Fibroblast of skin of scalp (primary cell): ENCODE measurements at places on chromosomes 4 and X.
A peak's percentile ranks its signal among the peaks of the same experiment; 100 is the strongest.

DNA sequence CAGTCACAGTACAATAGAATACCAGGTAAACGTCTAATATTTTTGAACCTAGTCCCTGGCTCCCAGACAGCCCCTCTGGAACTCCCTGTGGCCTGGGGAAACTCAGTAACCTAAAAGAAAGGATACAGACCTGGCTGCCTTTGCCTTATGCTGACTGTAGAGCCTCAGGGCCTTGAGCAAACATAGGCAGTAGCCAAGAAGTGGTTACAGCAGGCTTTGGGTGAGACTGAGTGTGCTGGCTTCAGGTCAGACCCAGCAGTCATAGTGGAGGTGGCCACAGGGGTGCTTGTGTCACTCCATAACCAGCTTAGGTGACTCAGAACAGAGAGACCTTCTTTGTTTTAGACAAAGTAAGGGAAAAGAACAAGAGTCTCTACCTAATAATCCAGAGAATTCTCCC is 141.8 kb upstream of the PRDX4 start:
- DNase-seq, result no peak

DNA sequence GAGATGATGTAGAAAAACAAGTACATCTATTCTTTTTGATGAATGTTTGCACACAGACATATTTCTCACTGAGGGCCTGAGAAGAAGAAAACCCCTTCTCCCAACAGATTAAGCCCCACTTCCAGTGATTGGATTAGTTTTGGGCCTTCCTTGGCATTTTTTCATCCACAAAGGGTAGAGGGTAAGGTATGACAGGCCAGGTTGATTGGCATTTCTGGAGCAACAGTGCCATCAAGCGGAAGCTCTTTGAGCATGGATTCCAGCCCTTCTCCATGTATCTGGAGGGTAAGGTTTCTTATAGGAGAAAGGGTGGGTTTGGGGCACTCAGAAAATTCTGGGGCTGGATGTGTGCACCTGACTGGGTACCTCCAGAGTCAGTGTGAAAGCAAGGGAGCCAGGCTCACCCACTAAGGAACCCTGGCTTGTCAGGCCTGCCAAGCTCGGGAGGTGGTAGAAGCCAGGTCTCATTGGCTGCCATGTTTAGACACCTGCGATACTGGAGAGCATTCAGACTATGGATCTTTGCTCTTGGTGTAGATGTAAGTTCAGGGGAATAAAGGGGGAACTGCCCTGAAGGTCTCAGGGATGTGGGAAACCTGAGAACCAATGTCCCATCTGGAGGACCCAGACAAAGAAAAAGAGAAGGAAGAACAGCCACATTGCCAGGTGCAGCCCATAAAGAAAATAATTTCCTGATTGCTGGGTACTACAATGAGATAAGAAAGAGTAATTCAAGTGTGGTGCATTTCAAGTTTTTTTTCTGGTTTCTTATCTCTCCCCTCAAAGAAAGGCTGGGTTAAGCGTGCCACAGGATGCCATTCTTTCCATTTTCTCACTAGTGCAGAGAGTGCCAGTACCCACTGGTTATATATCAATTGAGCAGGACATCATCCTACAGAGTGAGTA is 222.3 kb upstream of the AGTR2 start:
- DNase-seq, result no peak

DNA sequence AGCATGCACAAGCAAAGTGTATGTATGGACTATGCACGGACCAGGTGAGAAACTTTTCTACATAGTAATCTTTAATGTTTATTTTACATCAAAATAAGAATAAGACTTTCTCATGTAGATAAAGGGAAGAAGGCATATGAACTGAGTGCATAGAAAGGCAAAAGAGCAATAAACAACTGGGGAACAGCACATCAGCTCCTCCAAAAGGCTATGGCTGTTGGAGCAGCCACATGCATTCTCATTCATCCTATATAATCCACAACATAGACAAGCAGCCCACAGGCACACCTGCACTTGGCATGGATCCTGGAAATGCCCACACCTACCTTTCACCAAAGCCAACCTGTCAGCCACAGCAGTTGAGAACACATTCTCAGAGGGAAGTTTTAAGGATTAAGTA is 586.9 kb upstream of the INTU start:
- DNase-seq, result no peak

GRCh38 chr4:121216461-121216860 is 52.3 kb upstream of the TNIP3 start:
- no peak for DNase-seq

DNA sequence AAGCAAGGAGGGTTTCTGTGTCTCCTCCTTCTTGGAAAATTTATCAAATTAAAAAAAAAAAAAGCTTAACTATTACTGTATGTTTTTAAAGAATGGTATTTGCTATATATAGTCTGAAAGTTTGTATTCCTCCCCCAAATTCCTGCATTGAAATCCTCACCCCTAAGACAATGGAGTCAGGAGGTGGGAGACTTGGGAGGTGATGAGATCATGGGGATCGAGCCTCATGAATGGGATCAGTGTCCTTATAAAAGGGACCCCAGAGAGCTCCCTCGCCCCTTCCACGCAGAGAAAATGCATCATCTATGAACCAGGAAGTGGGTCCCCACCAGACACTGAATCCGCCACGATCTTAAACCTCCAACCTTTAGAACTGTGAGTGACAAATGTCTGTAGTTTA is 50.1 kb downstream of the DHRSX start:
- DNase-seq, result no peak

GRCh38 chr4:47668810-47669408 is 169.0 kb downstream of the CORIN start:
- DNase-seq, result peak; percentile 66
